ENCODE measurements at places on chromosomes 2 and 18.

DNA sequence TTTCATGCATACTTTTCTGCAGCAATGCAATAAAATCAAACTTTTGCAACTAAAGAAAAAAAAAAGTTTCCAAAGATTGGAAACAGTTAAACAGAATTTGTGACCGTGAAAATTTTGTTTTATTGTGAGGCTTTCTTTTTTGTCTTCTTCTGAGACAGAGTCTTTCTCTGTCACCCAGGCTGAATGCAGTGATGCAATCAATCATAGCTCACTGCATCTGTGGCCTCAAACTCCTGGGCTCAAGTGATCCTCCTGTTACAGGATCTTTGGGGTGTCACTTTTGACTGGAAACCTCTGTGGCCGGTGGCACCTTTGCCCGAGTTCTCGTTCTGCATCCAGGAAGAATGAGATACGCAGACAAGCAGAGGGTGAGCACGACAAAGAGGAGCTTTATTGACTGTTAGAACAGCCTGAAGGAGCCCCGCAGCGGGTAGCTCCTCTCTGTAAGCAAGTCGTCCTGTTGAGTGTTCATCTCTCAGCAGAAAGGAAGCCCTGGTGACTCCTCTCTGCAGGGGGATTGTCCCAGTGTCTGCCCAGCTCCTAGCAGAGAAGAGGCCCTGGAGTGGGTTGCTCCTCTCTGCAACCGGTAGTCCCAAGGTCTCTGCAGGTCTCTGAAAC lies 16.9 kb upstream of the ILKAP start:
- no peak for DNase-seq

DNA sequence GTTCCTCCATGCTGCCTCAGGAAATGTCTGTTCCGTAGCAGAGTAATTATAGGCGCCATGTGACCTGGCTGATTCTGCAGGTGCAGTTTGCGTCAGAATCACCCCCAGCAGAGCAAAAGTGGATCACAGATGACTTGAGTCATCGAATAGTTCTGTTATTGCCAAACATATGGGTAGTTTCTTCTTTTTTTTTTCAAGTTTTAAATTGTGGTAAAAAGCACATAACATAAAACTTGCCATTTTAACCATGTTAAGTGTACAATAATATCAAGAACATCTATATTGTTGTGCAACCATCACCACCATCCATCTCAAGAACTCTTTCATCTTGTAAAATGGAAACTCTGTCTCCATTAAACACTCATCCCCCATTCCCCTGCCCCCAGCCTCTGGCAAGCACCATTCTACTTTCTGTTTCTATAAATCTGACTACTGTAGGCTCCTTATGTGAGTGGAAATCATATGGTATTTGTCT lies 177.7 kb upstream of the TWIST2 start:
- DNase-seq: no peak

DNA sequence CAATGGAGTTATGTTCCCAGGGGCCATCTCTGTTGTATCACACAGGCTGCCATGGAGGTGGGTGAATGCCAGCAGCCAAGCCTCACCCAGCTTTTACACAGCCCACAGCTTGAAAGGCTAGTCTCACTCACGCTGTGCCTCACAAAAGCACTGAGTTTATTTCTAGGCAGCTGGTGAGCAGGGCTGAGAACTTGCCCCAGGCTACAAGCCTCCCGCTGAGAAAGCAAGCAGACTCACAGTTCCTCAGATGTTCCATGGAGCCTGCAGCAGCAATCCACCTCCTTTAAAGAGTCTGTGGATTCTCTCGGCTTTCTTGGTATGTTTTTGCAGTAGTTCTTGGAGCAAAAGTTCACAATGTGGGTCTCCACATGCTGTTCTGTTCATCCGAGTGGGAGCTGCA lies 40.9 kb upstream of the ALKAL2 start:
- no peak for DNase-seq

DNA sequence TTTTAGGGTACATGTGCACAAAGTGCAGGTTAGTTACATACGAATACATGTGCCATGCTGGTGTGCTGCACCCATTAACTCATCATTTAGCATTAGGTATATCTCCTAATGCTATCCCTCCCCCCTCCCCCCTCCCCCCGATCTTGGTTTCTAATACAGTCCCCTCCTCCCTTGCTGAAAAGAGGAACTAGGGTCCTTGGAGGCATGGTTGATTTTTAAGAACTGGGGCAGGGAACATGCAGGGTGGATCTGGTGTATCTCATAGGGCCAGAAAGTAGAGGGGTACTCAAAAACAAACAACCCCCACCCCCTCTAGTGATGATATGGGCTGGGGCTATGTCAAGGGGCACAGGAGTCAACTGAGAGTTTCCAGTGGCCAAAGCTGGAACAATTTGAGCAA lies 153.4 kb downstream of the UBR3 start:
- DNase-seq: no peak

GRCh38 chr18:61031626-61032025 lies 301.6 kb upstream of the CDH20 start:
- no peak for DNase-seq

DNA sequence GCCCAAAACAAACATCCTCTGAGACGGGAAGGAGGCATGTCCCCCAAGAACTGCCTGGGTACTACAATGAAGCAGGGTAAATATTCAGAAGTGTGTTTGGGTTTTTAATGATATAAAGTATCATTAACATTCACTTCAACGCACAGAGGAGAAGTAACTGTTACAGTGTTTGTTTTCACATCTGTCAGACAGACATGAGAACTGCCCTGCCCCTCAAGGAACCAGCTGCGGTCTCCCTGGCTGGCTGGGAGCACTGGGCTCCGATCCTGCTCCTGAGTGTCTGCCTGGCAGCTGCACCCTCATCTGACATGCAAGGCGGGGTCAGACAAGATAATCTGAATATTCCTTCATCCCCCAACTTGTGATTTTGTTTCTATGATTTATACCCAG lies 75.6 kb downstream of the MBP start:
- DNase-seq: no peak

DNA sequence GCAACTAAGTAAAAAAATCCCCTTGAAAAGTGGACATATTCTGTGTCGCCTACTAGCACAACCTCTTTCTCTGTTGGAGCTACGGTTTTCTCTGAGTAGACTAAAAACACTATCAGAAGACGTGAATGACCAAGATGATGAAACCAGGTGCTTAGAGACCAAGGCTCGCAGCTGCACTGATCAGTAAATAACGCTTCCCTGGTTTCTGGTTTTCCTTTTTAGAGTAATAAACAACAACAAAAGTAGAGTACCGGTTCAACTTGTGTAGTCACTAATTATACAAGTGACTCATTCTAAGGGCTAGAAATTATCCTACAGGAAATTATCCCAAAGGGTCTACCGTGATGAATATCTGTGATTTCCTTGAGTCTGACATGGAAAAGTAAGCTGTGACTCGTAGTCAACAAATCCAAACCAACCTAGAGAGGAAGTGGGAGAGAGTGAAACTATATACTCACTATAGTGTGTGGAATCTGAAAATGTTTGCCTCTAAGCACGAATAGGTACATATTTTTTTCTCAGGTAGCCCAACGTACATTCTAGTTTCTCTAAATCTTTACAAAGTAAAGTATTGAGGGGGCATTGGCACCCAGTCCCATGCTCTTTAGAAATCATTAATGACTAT lies 17.8 kb downstream of the RASGRP3 start:
- DNase-seq: no peak

GRCh38 chr2:178105566-178105965 lies 6.7 kb upstream of the RBM45 start:
- no peak for DNase-seq

All from femur (tissue), 1 donor.